ENCODE measurements at places on chromosomes 7 and 10.
A peak's percentile ranks its signal among the peaks of the same experiment; 100 is the strongest.

- DNase-seq, result no peak
Measured at GRCh38 chr7:31003721-31004120, 40.0 kb downstream of the GHRHR start.

DNA sequence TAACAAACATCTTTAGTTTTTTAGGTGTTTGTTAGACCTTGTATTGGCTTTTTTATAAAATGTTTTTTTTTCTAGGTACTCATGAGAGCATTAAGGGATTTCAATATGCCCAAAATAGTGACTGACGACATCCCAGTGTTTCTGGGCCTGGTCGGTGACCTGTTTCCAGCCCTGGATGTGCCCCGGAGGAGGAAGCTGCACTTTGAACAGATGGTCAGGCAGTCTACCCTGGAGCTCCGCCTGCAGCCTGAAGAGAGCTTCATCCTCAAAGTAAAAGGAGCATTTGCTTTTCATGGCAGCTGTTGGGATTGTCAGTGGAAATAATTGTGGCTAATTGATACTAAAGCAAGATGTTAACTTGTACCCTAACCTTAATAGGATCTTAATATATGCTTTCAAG lies 161.5 kb downstream of the DNAH11 start:
- no peak for DNase-seq

- DNase-seq, result no peak
Measured at GRCh38 chr7:77917500-77918262, 119.1 kb downstream of the PHTF2 start.

DNA sequence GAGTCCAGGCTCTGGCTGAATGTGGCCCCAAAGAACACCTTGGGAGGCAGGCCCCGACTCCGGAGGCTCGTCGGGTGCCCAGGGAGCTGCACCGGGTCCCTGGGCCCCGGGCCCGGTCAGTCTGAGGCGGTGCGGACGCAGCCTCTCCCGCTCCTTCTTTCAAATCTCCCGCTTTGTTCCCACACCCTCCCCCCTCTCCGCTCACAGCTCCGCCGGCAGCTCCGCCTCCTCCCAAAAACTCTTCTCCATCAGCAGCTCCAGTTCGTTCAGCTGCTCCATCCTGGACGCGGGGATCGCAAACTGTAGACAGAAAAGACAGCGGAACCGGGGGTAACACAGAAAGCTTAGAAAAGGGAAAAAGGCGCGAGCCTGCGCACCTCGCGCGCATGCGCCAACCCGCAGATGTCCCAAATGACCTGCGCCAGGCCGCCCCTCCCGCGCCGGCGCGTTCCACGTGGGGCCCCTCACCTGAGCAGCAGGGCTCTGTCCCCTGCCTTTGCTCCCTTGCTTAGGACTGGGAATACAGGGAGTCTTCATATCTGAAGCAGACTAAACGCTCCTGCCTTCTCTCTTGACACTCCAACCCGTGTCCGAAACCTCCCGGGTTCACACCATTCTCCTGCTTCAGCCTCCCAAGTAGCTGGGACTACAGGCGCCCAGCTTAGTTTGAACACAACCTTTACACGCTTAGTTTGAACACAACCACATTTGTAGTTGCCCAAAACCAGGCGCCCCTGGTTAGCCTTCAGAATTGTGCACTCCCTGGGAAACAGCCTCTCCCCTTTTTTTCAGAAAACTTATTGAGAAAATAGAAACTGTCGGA lies at the start of gene DNA2:
Gene DNA2, minus strand, starts transcription at position 388 of the 823 bp plus-strand sequence. Its CDS starts 109 bp downstream, at position 279.
- peak; percentile 54 for DNase-seq

DNA sequence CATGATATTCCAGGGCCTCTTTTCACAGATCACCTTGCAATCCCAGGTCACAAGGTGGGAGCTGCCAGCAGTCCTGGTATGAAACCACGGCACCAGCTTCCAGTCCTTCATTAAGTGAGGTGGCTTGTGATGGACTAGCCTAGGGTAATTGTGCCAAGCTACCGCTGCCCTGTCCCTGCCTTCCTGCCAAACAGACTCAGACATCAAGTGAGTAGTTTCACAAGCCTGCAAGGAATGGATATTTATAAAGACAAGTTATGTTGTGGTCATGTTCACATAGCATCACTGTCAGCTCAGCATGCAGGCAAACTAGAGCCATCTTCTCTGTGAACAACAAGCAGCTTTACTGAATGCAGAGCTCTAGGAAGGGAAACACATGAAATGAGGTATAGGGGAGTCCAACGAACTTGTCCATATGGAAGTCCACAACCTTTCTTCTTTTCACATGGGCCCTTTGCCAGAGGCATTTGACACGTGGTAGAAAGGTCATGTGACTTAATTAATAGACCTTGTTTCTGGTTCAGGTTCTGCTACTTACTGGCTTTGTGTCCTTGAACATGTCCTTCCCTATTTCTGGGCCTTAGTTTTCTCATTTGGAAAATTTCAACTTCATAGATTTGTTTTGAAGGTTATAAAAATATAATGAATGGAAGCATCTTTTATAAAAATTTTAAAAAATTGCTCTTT lies 1061.2 kb downstream of the KCNMA1 start:
- DNase-seq, result no peak

DNA sequence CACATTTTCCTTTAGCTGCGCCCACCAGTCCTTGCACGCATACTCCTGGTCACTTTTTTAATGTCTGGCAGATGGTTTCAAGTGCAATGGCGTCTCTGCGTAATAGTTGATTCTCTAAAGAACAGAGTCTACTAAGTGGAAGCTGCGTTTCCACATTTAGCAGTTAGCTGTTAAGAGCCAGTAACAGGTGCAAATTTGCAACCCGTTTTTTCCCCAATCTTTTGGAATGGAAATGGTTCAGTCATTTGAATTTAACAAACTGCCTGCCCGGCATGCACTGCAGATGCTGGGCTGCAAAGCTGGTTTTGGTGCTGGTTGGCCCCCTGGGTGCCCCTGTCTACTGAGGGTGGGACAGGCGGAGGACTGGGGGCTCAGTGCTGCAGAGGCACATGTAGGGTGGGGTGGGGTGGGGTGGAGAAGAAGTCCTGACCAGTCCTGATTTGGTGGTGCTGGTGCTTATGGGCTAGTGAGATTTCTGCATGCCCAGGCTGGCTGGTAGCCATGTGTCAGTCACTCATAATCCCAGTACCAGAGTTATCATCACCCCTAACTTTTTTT lies 43.9 kb downstream of the CUX1 start:
- no peak for DNase-seq

GRCh38 chr10:80530816-80531215 lies 6.9 kb upstream of the SH2D4B start:
- no peak for DNase-seq

Measured in activated gamma-delta T cell treated with anti-CD3 and anti-CD28 coated beads, Interleukin-2, amount 50 U/mL, for 16 hours (primary cell).